Activated CD4-positive, alpha-beta T cell treated with anti-CD3 and anti-CD28 coated beads, Interleukin-2, amount 10 ng/mL, durations not matched to agents 24 days and 14 days (primary cell): ENCODE measurements at places on chromosomes 7 and 10.
A peak's percentile ranks its signal among the peaks of the same experiment; 100 is the strongest.

DNA sequence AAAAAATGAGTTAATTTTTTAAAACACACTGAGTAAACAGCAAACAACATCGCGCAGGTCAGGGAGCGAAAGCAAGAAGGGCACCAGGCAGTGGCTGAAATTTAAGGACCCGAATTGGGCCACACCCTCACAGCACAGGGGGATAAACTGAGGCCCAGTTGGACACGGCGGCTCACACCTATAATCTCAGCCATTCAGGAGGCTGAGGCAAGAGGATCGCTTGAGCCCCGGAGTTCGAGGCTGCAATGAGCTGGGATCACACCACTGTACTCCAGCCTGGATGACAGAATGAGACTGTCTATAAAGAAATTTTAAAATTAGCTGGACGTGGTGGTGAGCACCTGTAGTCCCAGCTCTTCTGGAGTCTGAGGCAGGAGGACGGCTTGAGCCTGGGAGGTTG, 69.6 kb downstream of the PDGFA start:
- no peak for DNase-seq

DNA sequence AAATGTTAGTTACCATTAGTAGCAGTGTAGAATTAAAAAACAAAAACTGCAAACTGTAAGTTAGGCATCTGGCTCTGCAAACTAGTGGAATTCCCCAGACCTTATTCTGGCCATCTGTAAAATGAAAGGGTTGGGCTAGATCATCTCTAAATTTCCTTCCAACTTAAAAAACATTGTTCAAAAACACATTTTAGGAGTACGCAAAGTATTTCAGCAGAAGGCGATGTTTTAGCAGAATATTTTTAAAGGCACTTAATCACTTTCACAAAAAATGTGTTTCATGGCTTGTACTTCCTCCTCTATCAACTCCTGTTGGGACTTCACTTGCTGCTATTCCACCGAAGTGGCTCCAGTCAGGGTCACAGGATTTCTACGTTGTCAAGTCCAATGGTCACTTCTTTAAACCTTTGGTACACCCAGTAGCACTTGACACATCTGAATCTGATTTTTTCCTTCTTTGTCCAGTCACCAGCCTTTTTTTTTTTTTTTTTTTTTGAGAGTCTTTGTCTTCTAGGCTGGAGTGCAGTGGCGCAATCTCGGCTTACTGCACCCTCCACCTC, 169.0 kb downstream of the AHR start:
- no peak for DNase-seq

DNA sequence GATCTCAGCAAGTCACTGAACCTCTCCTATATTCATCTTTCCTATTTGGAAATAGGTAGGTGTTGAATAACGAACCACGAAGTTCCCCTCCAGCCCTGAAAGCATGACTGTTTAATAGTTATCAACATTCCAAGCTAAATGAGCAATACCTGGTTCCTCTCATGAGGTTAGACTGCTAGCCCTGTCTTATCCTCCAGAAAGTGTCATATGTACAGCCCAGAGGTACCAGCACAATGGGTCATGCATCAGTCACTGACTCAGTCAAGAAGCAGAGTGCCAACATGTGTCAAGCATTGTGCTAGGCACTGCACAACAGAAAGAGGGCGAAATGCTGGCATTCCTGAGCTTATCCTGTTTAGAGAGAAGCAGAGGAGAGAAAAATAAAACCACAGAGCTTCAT, 70.0 kb downstream of the AMPH start:
- DNase-seq: no peak

DNA sequence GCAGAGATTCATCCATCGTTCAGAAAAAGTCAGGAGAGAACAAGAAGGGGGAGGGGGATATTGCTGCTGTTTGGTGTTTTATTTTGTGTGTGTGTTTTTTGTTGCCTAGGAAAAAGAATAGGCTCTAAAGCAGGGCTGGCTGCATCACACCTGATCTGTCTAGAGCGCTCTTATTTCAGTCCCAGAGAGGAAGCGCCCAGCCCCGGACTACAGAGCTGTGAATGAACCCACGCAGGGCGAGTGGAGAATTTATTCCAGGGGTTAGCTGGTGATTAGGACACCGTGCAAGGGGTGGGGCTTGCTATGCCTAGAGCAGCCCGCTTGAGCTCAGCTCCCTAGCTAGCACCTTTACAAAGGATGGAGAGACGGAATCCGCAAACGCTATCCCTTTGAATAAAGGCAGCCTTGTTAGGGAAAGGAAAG, 621 bp upstream of the FAM13C start:
- DNase-seq: peak; percentile 58

DNA sequence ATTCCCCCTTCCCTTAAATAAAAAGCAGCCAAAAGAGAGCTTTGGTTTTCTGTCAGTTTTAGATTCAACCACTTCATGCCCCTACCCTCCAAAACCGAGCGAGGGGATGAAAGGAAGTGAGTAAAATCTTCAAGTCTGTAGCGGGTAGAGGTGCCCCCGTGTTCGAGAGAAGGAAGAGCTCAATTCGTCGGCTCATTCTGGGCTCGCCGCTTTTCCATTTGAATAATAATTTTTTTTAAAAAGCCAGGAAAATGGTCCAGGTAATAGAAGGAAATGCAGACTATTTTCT, 436.2 kb upstream of the GALNT17 start:
- no peak for DNase-seq

DNA sequence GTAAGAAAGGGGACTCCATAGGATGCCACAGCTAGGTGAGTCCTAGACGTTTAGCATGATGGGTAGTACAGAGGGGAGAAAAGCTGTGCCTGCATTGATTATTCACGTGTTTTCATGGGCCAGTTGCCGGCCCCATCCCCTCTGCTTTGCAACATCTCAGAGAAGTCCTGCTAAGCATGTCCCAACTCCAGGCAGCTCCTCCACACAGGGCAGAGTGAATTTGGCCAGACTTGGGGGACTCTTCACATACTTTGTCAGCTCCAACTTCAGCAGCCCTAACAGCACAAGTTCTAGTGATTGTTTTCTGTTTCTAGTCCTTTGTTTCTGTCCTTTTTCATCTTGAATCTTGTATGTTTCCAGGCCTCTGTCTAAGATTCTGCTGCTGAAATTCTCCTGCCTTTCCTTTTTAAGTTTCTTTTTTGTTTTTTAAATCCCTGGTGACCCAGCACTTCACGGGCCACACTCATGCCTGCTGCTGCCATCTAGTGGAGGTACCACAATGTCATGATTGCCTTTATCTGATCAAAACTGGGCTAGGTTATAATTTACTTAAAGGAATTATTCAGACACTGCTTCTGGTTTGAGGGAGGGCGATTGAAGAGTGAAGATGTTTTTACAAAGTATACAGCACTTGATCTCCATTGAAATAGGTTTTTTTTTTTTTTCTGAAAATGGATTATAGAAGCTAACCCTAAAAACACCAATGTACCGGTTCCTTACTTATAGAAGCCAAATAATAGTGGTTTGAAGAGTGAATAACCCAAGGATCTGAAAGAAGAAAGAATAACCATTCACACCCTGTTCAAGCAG, 276.9 kb downstream of the CSTF2T start:
- peak; percentile 78 for DNase-seq

DNA sequence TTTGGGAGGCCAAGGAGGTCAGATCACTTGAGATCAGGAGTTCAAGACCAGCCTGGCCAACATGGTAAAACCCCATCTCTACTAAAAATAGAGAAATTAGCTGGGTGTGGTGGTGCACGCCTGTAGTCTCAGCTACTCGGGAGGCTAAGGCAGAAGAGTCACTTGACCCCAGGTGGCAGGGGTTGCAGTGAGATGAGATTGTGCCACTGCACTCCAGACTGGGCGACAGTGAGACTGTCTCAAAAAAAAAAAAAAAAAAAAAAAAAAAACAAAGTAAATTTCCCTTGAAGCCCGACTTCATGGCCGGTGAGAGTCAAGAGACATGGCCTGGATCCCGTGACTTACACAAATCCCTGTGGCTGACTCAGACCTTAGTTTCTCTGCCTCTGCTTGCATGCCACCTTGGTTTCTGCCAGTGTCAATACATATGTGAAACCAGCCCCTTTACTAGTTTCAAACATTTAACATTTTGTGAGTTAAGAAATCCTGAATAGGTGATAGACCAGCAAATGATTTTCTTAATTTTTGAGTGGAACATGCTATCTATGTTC, 62.8 kb downstream of the ZEB1 start:
- no peak for DNase-seq

DNA sequence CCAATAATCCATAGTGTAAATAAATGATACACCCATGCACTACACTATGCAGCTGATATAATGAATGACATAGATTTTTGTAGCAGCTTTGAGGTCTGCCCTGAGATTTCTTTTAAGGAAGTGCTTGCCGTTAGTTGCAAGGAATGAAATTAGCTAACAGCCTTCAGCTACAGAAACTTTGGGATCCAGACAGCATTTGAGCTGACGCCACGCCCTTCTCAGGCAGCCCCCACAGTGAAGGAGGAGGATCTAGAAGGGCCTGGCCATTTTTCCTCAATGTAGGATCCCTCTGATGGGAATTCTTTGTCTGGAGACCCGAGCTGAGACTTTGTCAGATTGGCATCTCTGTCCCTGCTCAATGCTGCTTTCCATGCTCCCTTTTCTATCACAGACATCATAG, 6.1 kb upstream of the PDK4 start:
- DNase-seq: no peak

DNA sequence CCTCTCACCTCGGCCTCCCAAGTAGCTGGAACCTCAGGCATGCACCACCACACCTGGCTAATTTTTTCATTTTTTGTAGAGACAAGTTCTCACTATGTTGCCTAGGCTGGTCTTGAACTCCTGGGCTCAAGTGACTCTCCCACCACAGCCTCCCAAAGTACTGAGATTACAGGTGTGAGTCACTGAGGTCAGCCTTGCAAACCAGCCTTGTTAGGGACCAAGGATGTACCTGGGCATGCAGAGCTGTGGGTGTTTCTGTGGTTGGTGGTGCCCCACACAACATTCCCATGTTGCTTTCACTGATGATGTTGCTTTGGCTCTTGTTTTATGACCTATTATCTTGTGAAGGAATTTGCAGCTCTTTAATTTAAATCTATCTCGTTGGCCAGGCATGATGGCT, 54.8 kb downstream of the OTUD1 start:
- DNase-seq: no peak

- no peak for DNase-seq
Observed at GRCh38 chr7:150994838-150995510, 4.2 kb downstream of the NOS3 start.

DNA sequence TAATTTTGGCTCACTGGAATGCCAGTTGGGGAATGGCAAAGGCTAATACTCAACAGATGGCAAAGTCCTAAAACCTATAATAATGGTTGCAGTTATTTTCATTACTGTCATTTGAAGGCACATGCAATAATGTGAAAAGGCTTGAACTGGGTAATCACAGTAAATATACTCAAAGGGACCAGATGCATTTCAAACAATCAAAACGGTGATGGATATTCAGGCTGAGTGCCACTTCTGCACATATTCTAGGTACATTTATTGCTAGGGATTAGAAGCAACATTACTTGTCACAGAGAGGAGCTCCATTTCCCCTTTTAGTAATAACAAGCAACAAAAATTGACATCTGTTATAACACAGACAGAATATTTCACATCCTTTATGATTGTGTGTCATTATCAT, 171.8 kb downstream of the NXPH1 start:
- no peak for DNase-seq

- no peak for DNase-seq
Observed at GRCh38 chr7:27209933-27210440, 10.1 kb upstream of the HOXA13 start.

DNA sequence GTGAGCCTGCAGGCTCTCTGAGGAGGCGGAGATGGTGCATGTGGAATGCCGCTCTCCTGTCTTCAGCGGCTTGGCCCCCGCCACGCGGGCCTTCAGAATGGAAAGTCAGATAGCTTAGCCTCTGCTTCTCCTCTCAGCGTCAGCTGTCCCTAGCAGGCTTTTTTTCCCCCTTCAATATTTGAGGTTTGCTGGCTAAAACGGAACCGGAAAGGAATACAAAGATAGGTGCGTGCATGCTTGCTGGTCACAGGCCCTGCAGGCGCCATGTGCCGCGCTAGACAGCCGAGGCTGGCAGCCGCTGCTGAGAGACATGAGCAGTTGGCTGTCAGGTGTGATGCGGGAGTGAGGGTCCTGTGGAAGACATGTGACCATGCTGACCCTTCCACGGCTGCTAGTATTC, 161.2 kb upstream of the COBL start:
- DNase-seq: no peak

GRCh38 chr7:114652041-114652440, 237.4 kb downstream of the FOXP2 start:
- DNase-seq: no peak

DNA sequence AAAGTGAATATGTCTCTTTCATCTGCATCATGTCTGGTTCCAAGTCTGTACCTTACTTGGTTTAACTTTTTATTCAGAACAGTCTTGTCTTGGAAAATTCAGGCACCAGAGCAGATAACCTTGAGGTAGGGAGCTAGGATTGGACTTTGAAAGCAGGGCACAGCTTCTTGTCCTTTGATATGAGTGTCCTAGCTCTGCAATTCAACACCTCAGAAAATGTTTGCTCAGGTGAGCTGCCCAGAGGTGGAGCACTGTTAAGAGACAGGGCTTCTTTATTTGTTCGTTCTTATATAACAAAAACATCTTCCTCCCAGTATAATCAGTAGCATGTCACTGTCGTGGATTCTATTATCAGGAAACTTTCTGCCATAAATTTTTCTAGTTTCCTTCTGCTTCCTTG, 118.3 kb downstream of the LRRC4 start:
- DNase-seq: no peak

DNA sequence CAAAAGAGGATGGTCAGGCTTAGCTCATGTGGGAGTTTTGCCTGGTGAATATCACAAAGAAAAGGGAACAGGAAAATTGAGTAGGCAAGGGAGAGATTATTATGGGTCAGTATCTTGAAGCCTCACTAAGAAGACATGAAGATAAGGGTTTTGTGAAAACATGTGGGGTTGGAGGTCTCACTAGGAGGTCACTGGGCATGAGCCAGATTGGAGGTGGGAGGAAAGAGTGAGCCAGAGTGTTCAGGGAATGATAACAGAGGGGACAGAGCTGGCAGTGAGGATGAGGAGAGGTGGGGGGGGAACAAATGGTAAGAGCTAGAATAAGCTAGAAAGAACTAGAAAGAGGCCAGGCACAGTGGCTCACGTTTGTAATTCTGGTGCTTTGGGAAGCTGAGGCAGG, 374.3 kb downstream of the GRID1 start:
- DNase-seq: no peak

GRCh38 chr10:128985036-128985435, 482.0 kb upstream of the MGMT start:
- DNase-seq: no peak

DNA sequence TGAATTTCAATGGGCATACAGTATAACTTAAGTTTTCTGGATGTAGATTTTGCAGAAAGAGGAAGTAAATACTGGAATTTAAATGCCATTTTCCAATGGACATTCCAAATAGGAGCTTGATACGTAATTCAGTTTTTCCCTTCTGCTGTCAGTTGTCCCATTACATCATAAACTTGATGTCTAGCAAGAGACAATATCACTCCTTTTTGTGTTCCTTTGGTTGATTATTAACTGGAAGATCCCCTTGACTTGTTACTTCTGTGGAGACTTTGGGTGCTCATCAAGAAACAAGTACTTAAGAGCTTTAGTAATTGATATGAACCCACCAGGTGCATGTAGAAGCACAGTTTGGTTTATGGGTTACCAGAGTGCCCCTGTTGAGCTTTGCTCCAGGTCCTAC, 116.1 kb downstream of the ST7 start:
- DNase-seq: no peak

- DNase-seq: peak; percentile 76
Observed at GRCh38 chr7:44767912-44768627, 19.4 kb downstream of the ZMIZ2 start.

GRCh38 chr7:110557-111232, 81.7 kb upstream of the FAM20C start:
- no peak for DNase-seq

- DNase-seq: no peak
Observed at GRCh38 chr7:69122953-69123352, 475.3 kb upstream of the AUTS2 start.

GRCh38 chr7:105024734-105025133, 10.7 kb downstream of the KMT2E start:
- no peak for DNase-seq
